Epithelial cell of prostate (primary cell): ENCODE measurements at places on chromosomes 7 and 10.

GRCh38 chr10:52683776-52684175, 88.8 kb downstream of the MBL2 start:
- no peak for DNase-seq

DNA sequence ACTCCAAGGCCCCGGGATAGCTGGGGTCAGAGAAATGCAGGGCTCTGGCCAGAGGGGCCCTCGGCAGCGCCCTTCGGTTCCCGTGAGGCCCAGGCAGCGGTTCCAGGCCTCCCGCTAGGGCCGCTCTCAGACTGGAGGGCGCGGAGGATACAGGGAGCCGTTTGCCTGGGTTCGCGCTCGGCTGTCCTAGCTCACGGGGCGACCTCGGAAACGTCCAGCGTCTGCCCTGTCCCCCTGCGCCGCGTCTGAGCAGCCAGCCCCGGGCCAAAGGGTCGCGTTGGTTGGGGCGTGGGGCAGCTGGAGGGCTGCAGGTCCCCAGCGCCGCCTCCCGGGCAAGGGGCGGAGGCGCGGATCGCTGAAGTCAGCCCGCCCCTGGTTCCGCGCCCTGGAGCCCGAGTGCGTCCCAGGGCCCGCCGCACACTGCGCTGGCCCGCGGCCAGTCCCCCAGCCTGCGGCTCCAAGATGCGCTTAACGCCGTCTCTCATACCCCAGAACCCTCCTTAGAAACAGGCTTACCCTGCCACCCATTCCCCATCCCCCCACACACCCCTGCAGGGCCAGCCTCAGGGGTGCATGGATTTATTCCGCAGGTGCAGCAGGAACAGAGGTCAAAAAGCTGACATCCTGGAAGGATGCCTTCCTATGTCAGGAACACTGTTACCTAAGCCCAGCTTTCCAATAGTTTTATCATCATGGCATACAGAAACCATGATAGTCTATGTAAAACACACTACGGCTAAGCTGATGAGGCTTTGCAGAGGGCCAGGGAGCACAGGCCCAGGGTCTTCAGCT, 22.1 kb upstream of the OPN4 start:
- DNase-seq: no peak

GRCh38 chr7:48441848-48442492, 270.7 kb downstream of the ABCA13 start:
- no peak for DNase-seq

GRCh38 chr7:107891636-107892366, 818 bp downstream of the DLD start:
- DNase-seq: no peak

- no peak for DNase-seq
Observed at GRCh38 chr7:86600506-86601290, 43.0 kb upstream of the GRM3 start.

GRCh38 chr10:101018600-101019439, 12.1 kb downstream of the PDZD7 start:
- no peak for DNase-seq

DNA sequence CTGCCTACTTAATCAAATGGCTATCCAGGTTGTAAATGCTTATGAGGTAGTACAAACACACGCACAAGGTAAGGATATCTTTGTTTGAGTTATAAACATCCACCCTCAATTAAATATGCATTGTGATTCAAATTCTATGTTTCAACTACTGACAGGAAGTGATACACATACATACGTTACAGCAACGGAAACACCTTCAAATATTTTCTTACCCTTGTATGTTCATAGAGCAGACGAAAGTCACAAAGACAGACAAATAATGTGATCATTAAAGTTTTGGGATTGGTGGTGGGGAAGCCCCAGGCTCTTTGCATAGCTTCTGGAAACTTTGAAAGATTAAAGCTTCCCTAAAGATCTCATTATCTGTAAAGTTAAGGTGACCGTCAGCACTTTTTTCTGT, 521.0 kb downstream of the PARD3 start:
- no peak for DNase-seq

- no peak for DNase-seq
Observed at GRCh38 chr10:93085272-93085859, 11.7 kb downstream of the CYP26A1 start.

DNA sequence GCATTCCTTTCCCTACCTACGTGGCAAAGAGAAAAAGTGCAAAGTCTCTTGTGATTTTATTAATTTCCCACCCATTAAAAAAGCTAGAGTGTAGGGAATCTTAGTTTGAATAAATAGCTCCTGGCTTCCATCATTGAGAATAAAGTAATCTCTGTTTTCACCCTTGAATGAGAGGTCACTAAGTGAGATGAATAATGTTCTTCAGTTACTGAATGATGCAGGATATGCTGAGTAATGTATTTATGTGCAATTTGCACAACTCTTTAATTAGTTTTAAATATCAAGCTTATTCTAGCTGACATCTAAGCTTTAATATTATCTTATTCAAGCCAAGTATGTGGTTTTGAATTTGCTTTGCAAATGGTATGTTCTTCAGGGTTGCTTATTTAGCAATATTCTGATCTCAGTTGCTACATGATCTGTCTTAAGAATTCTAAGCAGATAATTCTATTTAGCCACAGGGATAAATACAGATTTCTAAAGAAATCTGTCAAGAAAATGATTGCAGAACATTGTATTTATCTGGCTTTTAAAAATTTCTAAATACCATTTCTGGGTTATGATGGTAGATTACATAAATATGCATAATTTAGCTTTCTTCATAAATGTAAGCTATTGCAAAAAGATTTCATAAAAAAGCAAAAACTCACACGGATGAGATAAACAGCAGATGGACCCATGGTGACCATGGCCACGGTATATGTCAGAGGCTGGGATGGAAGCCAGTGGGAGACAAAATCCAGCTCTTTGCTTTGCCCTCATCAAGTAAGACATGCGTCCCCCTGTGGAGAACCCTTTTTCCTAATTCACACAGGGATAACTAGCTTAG, 141.0 kb downstream of the MACC1 start:
- DNase-seq: no peak

DNA sequence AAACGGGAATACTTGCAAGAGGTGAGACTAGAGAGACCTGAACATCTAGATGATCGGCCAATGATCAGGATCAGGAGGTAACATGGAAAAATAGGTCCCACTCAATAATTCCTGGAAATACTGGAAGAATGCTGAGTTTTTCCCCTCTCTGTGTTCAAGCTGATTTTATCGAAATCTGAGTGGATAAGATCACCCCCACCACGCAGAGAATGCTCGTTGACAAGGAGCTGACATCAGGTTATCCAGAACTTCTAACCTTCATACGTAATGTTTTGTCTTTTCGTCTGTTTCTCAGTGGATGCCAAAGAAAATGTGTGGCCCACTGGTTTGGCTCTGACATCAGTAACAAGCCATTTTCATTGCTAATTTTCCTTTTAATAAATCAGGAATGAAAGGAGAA, 58.5 kb upstream of the MKX start:
- DNase-seq: no peak

DNA sequence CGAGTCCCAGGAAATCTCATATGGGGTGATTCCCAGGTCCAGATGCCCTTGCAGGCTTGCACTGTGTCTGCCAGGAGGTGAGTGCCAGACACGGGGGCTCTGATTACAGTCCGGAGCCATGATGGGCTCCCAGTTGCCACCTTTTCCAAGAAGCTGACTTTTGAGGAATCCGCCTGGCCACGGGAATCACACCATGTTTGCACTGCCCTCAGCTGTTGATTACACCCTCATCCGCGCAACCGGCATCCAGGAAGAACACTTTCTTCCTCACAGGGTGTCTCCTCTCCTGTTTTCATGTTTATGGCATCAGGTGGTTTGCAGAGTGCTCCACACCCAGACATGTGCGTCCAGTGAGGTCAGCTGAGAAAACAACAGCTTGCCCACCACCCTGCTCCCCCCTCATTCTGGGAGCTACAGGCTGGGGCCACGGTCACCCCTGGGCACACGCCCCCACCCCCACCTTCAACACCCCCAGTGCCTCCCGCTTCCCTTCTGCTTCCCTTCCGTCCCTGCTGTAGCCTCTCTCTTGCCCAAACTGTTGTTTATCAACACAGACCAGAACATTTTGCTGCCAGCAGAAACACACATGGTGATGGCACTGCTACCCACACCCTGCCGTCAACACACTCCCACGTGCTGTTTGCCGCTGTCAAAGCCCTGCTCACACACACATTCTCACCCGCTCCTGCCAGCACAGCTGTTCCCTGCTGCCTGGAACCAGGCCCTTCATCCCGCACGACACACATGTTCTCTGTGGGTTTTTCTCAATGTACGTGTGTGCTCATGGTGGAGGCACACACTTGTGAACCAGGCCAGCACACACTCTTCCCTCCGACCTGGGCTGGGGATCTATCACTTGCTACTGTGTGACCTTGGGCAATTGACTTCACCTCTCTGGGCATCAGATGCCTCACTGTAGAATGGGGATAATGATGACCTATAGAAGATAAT, 35.8 kb downstream of the DDIT4 start:
- DNase-seq: no peak

DNA sequence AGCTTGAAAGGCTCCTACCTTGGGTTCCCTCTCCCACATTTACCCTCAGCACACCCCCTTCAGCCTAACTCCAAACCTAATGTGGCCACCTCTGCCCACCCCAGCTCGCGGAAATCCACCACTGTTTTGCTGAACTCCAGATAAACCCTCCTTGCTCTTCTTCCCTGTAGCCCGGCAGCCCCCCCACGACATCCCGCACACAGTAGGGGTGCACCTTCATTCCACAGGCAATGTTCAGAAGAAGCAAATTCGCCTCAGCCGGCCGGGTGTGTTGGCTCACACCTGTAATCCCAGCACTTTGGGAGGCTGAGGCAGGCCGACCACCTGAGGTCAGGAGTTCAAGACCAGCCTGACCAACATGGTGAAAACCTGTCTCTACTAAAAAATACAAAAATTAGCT, 17.4 kb downstream of the CTBP2 start:
- DNase-seq: no peak

GRCh38 chr7:139094596-139094995, 14.9 kb downstream of the ZC3HAV1 start:
- no peak for DNase-seq

GRCh38 chr7:27169658-27170425, 4.3 kb downstream of the HOXA10 start:
- no peak for DNase-seq

DNA sequence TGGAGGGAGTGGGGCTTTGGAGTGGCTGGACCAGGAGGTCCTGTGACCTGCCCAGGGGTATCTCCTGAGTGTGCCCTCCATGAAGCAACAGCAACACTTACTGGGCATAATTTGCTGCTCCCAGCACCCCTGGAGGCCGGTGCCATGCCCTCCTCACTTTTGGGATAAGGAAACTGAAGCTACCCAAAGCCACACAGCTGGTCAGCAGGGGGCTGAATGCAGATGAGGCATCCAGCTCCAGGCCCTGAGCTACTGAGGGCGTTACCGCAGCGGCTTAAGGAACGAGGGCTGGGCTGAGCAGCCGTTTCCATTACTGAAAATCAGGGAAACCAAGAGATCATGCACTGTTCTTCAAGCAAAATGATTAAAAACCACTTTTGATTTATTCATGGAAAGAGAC, 408.9 kb downstream of the GLRX3 start:
- no peak for DNase-seq

DNA sequence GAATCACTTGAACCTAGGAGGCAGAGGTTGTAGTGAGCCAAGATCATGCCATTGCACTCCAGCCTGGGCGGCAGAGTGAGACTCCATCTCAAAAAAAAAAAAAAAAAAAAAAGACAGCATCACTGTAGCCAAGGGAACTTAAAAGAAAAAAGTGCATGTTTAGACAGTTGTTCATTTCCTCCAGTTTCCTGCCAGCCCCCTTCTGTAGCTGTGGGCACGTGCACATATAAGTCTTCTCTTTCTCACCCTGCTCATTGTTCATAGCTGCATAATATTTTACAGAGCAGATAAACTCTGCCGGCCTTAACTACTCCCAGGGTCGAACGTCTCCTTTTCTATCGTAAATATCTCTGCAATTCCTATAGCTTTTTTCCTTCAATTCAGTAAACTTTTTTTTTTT, 132.6 kb downstream of the LHPP start:
- DNase-seq: no peak

DNA sequence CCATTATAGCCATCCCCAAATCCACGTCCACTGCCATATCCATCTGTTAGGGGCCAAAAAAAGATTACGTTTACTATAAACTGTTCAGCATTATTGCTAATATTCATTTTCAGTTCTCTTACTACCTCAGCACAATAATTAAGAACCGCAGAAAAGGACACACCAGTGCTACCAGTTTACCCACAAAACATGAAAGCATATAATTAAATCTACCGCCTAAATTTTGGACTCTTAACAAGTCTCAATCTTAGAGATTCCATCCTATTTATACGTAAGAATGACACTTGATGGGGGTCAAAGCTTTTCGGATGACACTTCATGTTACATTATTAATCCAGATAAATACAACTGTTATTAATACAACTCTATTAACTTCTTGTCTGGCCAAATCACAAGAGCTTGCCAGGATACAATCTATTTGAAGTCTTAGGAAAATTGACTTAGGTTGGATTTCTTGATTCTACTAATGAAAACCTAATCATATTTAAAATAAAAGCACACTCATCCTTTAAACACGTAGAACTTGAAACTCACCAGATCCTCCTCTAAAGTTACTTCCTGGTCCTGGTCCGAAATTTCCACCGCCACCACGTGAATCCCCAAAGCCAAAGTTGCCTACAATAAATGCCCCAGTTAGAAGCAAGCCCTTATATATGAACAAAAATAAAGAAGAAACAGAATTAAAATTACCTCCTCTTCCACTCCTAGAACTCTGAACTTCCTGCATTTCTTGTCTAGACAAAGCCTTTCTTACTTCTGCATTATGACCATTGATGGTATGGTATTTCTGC, 4.5 kb downstream of the HNRNPA2B1 start:
- DNase-seq: no peak

GRCh38 chr10:61272781-61273180, 180.4 kb downstream of the TMEM26 start:
- DNase-seq: no peak

- no peak for DNase-seq
Observed at GRCh38 chr10:76336213-76336963, 905.0 kb downstream of the LRMDA start.

GRCh38 chr7:30678805-30679204, 3.5 kb downstream of the CRHR2 start:
- no peak for DNase-seq
